ENCODE measurements at places on chromosomes 1 and 21.

DNA sequence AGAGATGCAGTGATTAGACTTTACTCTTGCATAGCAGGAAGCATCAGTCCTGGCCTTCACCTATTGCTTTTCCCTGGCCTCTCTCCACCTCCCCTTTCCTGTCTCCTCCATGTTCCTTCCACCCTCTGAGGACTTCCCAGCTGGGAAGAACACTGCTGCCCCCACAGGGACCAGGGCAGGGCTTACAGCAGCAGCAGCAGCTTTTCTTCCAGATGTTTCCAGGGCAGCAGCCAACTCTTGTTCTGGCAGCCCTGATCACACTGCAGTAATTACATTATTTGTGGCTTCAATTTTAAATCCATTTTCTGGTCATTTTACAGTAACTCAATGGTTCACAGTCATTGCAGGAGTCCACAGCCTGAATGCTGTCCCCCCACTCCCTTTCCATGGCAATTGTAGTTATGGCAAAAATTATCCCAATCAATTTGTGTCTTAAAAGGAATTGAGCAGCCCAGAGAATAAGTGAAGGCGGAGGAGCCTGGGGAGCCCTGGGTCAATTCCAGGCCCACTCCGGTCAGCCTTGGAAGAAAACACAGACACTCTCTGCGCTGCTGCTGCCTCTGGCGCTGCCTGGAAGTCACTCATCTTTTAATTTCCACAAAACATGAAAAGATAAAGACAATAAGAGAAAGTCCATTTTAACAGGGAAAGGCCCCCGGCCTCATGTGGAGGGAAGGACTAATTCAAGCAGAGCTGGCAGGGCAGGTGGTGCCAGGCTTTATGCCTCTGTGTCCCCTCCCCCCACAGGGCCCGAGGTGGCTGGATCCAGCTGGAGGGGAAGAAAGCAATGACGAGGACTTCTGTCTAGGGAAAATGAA lies 148.6 kb downstream of the GRIK3 start:
- DNase-seq = no peak

GRCh38 chr1:57772580-57773195 lies 348.8 kb upstream of the DAB1 start:
- no peak for DNase-seq

- no peak for DNase-seq
Observed at GRCh38 chr1:15948595-15949452, 27.1 kb downstream of the ZBTB17 start.

DNA sequence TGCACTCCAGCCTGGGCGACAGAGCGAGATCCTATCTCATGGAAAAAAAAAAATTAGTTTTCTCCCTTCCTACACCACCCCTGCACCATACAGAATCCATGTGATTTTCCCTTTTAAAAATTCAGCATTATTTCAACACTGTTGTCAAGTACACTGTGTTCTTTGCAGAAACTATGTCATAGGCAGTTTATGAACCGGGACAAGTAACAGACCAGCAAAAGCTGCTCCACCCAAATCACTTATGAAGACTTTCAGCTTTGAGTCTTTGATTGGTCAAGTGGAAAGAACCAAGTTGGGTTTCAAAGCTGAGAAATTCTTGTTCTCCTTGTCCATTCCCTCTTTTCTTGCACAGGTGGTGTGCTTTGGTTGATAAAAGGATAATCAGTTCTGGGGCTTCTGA lies 173.0 kb downstream of the CDC7 start:
- no peak for DNase-seq

- DNase-seq = peak; percentile 92
Observed at GRCh38 chr1:108559215-108560186, at the start of gene EEIG2. Gene EEIG2, plus strand, starts transcription at chr1:108560100. Its CDS starts 329 bp downstream, at chr1:108560429.

- no peak for DNase-seq
Observed at GRCh38 chr1:62428351-62428750, 8.5 kb upstream of the USP1 start.

GRCh38 chr1:207603777-207604176 lies 41.2 kb upstream of the CR1L start:
- no peak for DNase-seq

DNA sequence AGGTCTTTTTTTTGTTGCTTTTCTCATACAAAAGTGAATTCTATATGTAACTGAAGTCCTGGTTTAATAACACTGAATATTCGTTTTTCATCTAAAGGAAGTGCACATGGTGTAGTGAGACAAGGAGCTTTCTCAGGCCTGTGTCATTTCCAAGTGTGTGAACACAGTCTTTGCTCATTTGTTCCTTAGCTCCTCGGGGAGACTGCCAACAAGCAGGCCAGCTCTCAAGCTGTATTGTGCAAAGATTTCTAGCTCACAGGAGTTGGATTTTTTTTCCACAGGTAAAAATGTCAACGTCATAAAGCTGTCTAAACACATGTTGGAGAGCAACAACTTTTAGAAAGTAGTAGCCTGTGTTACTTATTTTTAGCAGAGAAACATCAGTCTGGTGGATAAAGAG lies 87.8 kb upstream of the S1PR1 start:
- DNase-seq = no peak

- DNase-seq = no peak
Observed at GRCh38 chr21:16193496-16194094, 463.8 kb downstream of the USP25 start.

DNA sequence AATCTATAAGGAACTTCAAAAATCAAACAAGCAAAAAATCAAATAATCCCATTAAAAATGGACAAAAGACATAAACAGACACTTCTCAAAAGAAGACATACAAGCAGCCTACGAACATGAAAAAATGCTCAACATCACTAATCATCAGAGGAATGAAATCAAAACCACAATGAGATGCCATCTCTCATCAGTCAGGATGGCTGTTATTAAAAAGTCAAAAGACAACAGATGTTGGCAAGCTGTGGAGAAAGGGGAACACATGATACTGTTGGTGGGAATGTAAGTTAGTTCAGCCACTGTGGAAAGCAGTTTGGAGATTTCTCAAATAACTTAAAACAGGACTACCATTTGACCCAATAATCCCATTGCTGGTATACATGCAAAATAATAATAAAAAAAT lies 226.4 kb downstream of the S1PR1 start:
- DNase-seq = no peak

DNA sequence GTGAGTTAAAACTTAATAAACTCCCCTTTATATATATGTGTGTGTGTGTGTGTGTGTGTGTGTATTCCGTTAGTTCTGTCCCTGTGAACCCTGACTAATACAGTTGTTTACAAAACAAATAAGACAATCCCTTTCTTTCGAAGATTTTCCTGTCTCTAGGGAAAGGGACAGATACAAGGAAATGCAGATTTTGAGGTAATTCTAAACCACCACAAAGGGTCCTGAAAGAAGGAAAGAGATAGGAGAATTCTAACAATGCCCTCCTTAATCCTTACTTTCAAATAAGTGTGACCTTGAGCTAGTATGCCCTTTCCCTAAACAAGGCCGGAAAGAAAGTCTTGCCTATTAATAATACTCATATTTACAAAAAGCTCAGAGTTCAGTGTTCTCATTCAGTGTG lies 164.8 kb upstream of the COL11A1 start:
- no peak for DNase-seq

GRCh38 chr1:93938461-93939145 lies 29.4 kb upstream of the GCLM start:
- no peak for DNase-seq

DNA sequence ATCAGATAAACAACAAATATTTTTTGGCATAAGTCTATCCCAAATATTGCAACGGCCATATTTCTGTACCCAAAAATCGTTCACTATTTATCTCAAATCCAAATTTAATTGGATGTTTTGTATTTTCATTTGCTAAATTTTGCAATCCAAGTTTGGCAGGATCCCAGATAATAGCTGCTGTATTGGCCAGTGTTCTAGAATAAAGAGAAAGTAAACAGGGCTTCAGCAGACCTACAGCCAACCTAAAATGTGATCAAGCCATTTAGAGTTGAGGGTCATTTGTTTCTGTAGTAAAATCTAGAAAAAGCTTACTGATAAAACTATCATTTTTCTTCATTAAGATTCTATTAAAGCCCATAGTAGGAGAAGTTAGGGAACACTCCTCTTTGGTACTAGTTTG lies 506.6 kb upstream of the PTBP2 start:
- no peak for DNase-seq

GRCh38 chr1:3898994-3899753 lies 898 bp downstream of the C1orf174 start:
- no peak for DNase-seq

DNA sequence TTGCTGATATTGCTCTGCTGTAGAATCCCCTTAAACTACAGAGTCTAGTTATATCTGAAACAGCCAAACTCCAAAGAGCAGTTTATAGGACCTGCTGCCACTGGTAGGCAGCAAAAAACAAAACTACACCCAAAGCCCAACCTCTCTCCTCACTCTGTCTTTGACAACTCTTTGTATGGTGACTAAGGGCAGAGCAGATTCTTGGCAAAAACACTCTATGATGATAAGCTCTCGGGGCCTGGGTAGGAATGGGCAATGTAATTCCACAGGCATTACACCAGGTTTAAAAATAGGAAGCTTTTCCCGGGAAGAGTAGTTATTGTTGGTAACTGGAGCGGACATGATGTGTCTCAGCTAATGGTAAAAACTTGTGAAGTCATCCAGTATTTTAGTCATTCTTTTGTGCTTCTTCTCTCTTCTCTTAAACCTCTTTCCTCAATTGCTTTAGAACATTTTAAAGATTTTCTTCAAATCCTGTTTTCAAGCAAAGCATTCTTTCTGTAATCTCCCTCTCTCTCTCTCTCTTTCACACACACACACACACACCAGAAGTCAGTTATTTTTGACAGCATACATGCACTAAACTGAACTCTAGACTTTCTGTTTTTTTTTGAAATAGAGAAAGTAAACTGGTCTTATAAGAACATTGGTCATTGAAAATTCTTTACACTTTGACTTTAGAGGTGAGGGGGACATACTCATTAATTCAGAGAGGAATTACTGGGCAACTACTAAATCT lies 193.5 kb downstream of the PAPPA2 start:
- DNase-seq = no peak

DNA sequence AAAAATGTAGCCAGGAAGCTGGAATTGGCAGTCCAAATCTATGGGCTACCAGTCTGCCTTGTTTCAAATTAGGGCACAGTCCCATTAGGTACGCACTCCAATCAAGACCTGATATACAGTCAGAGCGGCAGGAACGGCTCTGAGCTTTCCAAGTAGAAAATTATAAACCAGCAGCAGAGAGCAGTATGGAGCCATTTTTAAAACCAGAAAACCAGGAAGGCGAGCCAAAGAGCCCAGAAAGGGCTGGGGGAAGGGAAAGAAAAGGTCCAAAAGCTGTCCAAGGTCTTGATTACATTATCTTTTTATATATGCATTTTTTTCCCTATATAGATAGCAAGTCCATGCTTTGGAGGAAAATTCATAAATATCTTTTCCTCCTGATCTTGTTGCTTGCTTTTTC lies 719.0 kb downstream of the RWDD3 start:
- no peak for DNase-seq

GRCh38 chr1:8816831-8817411 lies 519 bp downstream of the RERE start:
- DNase-seq = peak; percentile 23

GRCh38 chr21:46660505-46660904 lies 25.0 kb downstream of the PRMT2 start:
- DNase-seq = no peak

- peak; percentile 59 for DNase-seq
Observed at GRCh38 chr1:9539829-9540550, 725 bp downstream of the SLC25A33 start.

DNA sequence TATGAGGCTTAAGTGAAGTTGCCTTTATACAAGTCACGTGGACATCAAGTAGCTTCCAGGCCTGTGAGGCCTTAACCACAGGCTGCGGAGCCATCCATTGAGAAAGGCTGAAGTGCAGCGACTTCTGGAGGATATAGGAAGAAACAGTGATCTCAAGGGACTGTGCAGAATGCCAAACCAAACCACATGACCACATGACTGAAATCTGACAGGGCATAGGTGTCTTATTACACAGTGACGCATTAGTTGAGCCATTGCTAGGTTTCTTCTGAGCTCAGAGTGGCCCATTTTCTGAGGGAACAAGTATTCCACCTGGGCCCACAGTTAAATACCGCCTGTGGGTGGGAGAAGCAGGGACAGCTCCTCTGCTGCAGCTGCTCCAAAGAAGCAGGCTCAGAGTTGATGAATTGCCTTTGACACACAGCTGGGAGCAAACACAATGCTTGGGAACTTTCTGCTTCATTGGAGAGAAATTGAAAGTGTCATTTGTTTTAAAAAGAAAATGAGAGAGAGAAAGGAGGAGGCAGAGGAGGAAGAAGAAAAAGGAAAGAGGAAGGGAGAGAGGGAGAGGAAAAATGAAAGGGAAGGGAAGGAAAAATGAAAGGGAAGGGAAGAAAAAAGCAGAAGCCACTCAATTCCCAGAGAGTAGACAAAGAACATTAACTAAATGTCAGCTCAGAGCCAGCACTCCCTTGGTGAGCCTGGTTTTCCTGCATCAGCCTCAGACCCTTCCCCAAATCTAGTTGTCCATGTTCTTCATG lies 94.4 kb downstream of the COLGALT2 start:
- no peak for DNase-seq

DNA sequence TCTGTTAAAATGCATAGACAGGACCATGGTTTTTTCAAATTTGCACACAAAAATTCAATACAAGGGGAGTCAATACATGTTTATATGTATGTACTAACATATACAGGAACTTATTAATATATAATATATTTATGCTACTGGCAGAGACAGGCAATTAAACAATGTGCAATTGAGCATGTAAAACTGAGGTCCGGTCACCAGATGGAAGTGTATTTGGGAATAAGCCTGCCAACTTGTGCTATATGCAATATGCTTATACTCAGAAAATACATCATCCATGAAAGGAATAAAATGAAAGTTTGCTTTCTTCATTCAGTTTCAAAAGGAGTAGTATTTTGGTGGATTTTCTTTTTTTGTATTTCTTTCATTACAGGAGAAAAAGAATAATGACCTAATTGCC lies 640.2 kb upstream of the CXADR start:
- no peak for DNase-seq

GRCh38 chr1:83109692-83110091 lies 889.2 kb downstream of the TTLL7 start:
- DNase-seq = no peak

GRCh38 chr21:26756491-26757159 lies 88.6 kb downstream of the ADAMTS1 start:
- DNase-seq = no peak

DNA sequence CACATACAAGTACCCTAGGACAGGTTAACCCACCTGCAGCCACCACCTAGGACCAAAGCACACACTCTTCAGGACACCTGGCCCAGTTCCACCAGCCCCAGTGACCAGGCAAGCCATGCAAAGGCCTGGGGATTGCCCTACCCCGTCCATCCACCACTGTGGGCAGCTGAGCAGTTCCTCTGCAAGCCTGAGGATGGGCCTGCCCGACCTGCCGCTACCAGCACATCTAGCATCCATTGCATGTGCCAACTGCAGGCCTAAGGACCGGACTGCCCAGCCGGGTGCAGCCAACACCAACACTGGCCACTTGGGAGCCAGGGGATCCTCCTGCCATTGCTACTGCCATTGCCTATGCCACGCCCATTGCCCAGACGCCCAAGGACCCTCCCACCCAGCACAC lies 558.3 kb downstream of the SMYD3 start:
- no peak for DNase-seq

- DNase-seq = no peak
Observed at GRCh38 chr1:201555593-201555945, 16.6 kb downstream of the NAV1 start.

All from CD4-positive, alpha-beta T cell treated with Interleukin-1 beta for 1 hour (primary cell).